Activated naive CD8-positive, alpha-beta T cell treated with anti-CD3 and anti-CD28 coated beads, Interleukin-2, amount 50 U/mL, for 24 hours (primary cell): ENCODE measurements at places on chromosomes 16 and 17.

- peaks cover 5% of the 10 kb centered on the region for H3K4me1 ChIP-seq
- no peaks in the 10 kb centered on the region for H3K36me3 ChIP-seq
- no peak overlapping the region for H3K4me3 ChIP-seq
- DNase-seq: no peak
Observed at GRCh38 chr17:18071751-18072150, 16.0 kb upstream of the DRG2 start.

DNA sequence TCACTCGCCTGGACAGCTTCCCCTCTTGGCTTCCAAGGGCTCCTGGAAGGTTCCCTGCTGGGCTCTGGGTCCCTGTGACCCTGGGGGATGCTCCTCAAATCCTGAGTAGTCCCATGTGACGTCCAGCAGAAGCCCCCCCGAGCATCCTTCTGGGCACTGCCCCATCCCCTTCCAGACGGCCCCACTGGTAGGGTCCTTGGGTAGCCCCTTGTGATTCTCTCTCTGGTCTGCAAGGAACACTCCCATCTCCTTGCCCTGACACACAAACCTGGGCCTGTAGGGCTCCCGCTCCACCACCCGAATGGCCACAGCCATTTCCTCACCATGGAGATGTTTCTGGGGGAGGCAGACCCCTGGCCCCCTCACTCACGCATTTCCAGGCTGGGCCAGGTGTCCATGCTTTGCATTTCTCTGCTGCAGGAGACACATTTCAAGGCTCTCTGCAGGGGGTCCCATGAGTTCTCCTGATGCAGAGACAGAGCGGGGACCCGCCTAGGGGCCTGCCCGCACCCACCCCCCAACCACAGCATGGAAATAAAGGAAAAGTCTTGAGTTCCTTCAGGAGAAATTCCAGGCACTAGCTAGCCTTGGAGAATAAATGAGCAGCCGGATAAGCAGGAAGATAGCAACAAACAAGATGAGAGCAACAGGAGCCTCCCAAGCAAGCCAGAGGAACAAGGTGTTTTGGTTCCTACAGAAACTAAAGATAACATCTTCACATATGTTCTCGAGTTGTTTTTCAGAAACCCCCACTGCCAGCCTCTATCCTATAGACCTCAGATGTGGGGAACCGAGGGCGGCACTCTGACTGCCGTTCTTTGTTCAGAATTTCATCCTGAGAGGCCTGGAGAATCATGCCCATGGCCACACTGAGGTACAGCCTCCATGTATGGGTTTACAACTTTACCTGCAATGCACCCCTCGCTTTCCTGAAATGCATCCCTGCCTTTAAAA is 128.8 kb downstream of the MGAT5B start:
- DNase-seq: peak; percentile 15
- H3K4me3 ChIP-seq: no peak overlapping the region
- peaks cover 43% of the 10 kb centered on the region for H3K4me1 ChIP-seq

- no peak for DNase-seq
- peaks cover 3% of the 10 kb centered on the region for H3K36me3 ChIP-seq
- no peaks in the 10 kb centered on the region for H3K4me1 ChIP-seq
- no peaks in the 10 kb centered on the region for H3K27me3 ChIP-seq
- no peak overlapping the region for H3K4me3 ChIP-seq
Observed at GRCh38 chr16:12480286-12480685, 323.4 kb downstream of the CPPED1 start.

- peaks cover 6% of the 10 kb centered on the region for H3K4me1 ChIP-seq
- no peak for DNase-seq
- no peak overlapping the region for H3K4me3 ChIP-seq
- no peaks in the 10 kb centered on the region for H3K27me3 ChIP-seq
Observed at GRCh38 chr17:82961366-82962162, 117.8 kb upstream of the METRNL start.

GRCh38 chr17:79273660-79274059 is 199.0 kb downstream of the ENGASE start:
- no peak overlapping the region for H3K27ac ChIP-seq
- no peaks in the 10 kb centered on the region for H3K36me3 ChIP-seq
- DNase-seq: no peak

- peaks cover 3% of the 10 kb centered on the region for H3K27me3 ChIP-seq
- DNase-seq: no peak
- H3K27ac ChIP-seq: peak overlapping the region; percentile 31
- peaks cover 4% of the 10 kb centered on the region for H3K36me3 ChIP-seq
Observed at GRCh38 chr16:635573-636205, 416 bp downstream of the METTL26 start.

DNA sequence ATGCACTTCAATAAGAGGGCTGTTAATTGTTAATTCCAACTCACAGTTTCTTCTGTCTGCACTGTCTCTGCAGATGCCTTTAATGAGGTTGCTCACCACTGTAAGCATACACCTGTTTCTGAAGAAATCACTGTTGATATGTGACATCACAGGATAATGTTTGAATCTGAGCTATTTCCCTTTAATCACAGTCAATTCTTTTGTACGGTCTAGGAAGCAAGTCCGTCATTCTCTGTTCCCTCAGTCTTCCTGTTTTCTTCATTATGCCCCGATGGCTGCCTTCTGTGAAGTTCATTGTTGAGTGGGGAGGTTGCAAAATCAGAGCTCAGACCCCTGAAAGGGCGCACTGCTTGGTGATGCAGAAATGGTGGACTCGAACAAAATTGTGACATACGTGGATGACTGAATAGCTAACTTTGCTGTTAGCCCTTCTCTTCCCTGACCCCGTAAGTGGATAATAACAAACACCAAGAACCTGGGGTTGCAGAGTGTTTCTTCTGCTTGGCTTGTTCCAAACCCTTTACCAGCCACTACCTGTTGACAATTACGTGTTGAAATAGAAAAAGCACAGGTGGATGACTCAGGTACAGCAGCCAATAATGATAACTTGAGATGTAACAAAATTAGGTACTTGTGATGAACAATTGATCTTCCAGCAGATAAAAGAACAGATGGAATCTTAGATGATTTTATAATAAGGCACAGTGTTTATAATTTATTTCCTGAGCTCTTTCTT is 71.9 kb upstream of the AXIN2 start:
- no peaks in the 10 kb centered on the region for H3K4me1 ChIP-seq
- H3K4me3 ChIP-seq: no peak overlapping the region
- H3K27me3 ChIP-seq: no peaks in the 10 kb centered on the region
- no peak overlapping the region for H3K27ac ChIP-seq
- no peaks in the 10 kb centered on the region for H3K36me3 ChIP-seq

- H3K36me3 ChIP-seq: peaks cover 33% of the 10 kb centered on the region
- H3K4me3 ChIP-seq: no peak overlapping the region
- H3K27me3 ChIP-seq: no peaks in the 10 kb centered on the region
- H3K4me1 ChIP-seq: peaks cover 3% of the 10 kb centered on the region
Observed at GRCh38 chr16:48279199-48279598, 31.9 kb upstream of the ABCC11 start.

DNA sequence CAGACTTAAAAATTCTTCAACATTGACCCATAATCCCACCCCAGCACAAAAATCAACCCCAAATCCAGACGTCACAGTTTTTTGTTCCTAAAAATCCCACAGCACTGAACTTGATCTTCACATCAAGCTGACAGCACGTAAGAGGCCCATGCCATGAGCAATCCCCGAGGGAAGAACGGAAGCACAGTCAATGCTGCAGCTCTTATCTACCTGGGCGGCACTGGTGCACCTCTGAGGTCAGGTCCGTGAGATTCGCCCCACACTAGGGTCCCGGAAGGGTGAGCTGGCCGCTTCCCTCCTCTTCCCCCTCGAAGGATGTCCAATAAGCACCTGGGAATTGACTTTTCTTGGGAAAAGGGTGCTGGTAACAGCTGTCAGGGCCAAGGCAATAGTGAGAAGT is 11.3 kb upstream of the ITGAE start:
- H3K4me3 ChIP-seq: no peak overlapping the region
- peaks cover 25% of the 10 kb centered on the region for H3K4me1 ChIP-seq
- no peaks in the 10 kb centered on the region for H3K27me3 ChIP-seq
- H3K36me3 ChIP-seq: peaks cover 52% of the 10 kb centered on the region
- H3K27ac ChIP-seq: no peak overlapping the region
- DNase-seq: no peak

GRCh38 chr17:37299257-37299980 is 76.4 kb upstream of the C17orf78 start:
- peaks cover 8% of the 10 kb centered on the region for H3K36me3 ChIP-seq
- no peak overlapping the region for H3K27ac ChIP-seq
- H3K4me3 ChIP-seq: no peak overlapping the region
- DNase-seq: no peak
- H3K27me3 ChIP-seq: no peaks in the 10 kb centered on the region
- H3K4me1 ChIP-seq: peaks cover 3% of the 10 kb centered on the region

DNA sequence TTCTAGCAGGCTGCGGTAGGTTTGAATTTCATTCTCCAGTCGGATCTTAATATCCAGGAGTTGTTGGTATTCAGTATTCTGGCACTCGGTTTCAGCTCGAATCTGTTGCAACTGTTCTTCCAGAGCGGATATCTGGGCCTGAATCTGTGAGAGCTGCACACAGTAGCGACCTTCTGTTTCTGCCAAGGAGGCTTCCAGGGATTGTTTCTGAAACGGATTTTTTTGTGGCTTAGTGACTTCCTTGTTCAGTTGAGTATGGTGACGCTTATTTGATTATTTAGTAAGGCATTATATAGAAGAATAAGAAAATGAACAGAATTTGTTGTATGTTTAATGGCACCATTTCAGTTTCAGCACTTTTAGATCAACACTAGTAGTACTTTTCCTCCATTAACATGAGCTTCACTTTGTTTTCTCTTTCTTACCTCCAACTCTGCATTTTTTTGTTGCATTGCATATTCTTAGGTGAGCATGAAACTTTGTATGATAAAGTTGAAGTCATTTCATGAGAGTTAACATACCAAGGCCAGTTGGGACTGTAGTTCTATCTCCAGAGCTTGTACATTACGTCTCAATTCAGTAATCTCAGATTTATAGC is 2.8 kb downstream of the KRT10 start:
- H3K27me3 ChIP-seq: peaks cover 5% of the 10 kb centered on the region
- DNase-seq: no peak
- H3K4me1 ChIP-seq: peaks cover 26% of the 10 kb centered on the region
- H3K4me3 ChIP-seq: peak overlapping the region; percentile 82
- H3K36me3 ChIP-seq: peaks cover 25% of the 10 kb centered on the region

- H3K4me1 ChIP-seq: no peaks in the 10 kb centered on the region
- H3K27me3 ChIP-seq: peaks cover 14% of the 10 kb centered on the region
- no peak for DNase-seq
- no peak overlapping the region for H3K27ac ChIP-seq
- H3K36me3 ChIP-seq: no peaks in the 10 kb centered on the region
Observed at GRCh38 chr17:58889928-58890327, 134.3 kb downstream of the PPM1E start.

- no peak overlapping the region for H3K27ac ChIP-seq
- peaks cover 26% of the 10 kb centered on the region for H3K4me1 ChIP-seq
- no peaks in the 10 kb centered on the region for H3K27me3 ChIP-seq
- no peak overlapping the region for H3K4me3 ChIP-seq
- H3K36me3 ChIP-seq: no peaks in the 10 kb centered on the region
Observed at GRCh38 chr17:56754523-56755208, 79.1 kb downstream of the C17orf67 start.

DNA sequence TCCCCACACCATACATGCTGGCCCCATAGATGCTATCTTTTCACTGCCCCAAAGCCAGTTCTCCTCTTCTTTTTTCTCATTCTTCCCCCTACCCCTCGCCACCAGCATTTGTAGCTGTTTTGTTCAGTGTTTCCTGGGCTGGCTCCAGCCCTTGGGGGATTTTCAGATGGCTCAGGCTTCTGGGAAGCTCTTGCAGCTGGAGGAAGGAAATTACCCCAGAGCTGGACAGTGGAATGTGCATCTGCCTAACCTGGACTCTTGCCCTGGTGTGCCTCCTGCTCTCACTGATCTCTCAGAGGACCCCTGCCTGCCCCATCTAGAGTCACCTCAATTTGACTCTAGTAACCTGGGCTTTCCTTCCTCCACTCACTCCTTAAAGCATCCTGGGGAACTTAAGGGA is 82.8 kb downstream of the MYH13 start:
- no peak overlapping the region for H3K4me3 ChIP-seq
- H3K36me3 ChIP-seq: no peaks in the 10 kb centered on the region
- no peak for DNase-seq

DNA sequence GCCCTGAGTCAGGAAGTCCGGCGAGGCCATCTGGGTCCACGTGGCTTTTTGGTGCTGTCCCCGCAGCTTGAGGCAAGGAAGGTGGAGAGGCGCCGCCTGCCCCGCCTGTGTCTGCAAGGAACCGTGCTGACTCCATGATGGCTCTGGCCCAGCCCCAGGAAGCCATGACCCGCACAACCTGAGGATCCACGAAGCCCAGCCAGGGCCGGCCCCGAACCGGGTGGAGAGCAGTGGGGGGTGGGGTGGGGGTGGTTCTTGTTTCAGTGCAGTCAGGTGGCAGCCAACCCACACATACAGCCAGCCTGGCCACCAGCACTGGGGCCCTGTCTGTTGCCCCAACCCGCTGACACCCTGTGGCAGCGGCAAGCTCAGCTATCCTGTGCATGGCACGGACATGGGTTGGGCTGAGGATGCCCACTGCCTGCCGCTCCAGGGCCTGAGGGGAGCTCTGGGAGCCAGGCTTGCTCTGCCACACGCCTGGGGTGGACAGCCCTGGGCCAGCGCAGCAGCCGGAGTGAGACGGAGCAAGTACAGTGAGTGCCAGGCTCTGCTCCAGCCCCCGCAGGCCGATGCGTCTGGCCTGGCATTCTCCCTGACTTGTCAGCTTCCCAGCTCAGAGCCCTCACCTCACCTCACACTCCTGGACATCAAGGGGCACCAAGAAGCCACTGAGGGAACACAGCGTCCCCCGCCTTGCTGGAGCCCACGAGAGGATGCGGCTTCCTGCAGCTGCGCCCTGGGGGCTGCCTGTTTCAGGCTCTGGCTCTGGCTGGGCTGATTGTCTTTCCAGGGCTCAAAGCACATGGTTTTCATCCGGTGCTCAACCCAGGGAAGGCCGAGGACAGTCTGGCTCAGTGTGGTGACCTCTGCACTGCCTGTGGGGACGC is 68.8 kb downstream of the LMF1 start:
- H3K27ac ChIP-seq: no peak overlapping the region
- DNase-seq: no peak
- H3K27me3 ChIP-seq: no peaks in the 10 kb centered on the region
- no peaks in the 10 kb centered on the region for H3K4me1 ChIP-seq
- no peak overlapping the region for H3K4me3 ChIP-seq

GRCh38 chr17:39999067-39999466 is 16.2 kb upstream of the CSF3 start:
- peaks cover 30% of the 10 kb centered on the region for H3K36me3 ChIP-seq
- no peaks in the 10 kb centered on the region for H3K27me3 ChIP-seq
- DNase-seq: no peak
- H3K4me3 ChIP-seq: no peak overlapping the region

DNA sequence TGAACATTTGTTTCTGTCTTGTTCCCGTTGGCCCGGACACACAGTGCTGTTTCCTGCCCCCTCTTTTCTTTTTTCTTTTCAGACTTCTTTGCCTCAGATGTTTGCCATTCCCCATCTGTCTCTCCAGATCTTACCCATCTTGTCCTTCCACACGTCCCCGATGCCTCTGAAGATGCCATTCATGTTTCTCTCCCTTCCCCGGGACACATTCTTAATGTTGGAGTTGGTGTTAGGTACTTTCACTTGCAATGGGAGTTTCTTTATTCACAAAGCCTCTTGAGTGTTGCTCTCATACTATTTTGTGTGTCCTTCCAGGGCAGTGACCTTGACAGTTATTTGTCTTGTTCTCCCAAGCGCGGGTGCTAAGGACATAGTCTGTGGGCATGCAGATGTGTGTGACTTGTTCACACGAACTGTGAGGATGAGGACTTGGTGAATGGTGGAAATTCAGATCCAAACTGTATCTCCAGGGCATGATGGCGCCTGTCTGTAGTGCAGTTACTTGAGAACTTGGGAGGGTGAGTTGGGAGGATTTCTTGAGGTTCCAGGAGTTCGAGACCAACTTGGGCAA is 8.3 kb downstream of the SEC14L1 start:
- H3K4me3 ChIP-seq: no peak overlapping the region
- H3K36me3 ChIP-seq: peaks cover 36% of the 10 kb centered on the region
- peaks cover 39% of the 10 kb centered on the region for H3K4me1 ChIP-seq
- no peak overlapping the region for H3K27ac ChIP-seq
- DNase-seq: no peak
